ENCODE measurements at places on chromosomes 2 and 18.

- DNase-seq = no peak
These were observed 68.5 kb downstream of the TMEM237 start for GRCh38 chr2:201574766-201575165.

GRCh38 chr2:9294764-9295163 is 88.2 kb downstream of the ASAP2 start:
- no peak for DNase-seq

- DNase-seq = no peak
These were observed 233.2 kb upstream of the SMAD7 start for GRCh38 chr18:49183921-49184320.

DNA sequence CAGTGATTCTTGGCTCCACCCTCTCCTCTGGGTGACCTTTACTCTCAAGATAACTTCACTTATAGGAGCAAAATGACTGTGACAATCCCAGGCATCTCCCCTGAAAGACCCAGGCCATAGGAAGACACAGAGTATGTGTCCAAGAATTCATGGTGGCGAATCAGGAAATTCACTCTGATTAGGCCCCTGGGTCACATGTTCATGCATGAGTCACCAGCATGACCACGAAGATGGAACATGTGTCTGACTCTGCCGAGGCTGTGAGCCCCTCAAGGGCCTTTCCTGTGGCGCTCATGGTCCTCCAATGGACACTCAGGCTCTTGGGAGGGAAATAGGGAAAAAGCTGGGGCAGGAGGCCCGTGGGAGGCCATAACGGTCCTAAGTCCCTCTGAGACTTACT is 74.0 kb upstream of the TEX51 start:
- no peak for DNase-seq

DNA sequence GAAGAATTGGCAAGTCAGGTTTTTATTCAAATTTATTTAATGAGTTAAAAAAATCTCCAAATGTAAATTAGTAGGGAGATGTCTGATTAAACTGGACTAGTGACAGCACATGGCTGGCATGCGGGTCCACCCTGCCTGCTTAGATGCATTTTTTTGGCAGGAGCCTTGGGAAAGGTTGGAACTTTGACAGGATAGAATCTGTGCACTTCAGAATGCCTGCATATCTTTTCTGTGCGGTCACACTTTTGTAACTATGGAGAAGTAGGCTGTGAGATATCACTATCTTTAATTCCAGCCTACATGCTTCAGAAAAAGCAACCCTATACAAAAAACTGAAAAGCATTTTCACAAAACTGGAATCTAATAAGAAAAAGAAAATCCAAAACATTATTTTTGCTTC is 317.8 kb downstream of the MBD2 start:
- no peak for DNase-seq

DNA sequence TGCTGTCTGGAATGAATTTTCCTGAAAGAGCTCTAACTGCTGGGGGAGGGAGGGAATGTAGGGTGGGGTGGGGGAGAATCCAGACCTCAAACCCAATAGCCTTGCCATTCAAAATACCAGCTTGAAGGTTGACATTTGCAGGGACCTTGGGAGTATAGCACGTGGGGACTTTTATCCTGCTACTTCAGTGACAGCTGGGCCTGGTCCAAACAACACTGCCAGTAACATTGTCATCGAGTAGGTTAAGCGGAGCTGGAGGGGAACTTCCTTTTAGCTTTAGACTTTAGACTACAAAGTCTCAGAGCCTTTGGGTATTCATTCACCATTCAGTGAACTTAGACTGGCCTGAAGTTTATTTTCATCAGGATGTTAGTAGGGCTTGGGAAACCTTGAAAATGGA is 248.7 kb downstream of the MEIS1 start:
- no peak for DNase-seq

DNA sequence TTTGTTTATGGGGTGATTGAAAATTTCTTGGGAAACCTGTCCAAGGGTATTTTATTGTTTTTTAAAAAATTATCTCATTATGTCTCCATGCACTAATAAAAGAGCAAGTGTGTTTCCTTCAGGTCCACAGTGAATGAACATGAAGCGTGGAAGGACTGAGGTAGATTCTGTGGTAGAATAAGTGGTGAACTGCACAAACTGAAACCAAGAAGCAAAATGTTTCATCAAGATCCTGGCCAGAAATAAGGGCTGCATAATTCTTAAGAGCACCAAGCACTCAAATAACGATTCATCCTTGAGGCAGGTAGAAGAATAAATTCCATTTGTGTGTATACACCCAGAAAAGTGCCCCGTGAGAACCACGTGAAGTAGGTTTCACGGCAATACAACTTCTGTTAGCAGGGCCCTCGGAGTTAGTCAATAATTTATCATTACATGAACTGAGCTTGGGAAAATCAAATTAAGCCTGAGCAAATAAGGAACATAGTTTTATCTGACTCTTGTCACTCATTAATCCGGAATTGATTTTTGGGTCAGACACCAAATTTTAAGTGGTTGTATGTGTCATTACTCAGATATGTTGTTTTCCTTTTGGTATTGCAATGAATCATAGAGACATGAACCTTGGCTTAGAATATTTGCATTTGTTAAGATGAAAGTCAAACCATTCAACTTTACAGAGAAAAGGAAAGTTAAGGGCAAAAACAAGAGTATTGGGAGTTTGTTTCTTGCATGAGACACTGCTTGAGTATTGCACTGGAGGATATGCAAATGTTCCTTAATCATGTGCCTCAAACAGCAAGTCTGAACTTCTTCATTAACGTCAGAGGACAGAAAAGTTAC is 472.6 kb upstream of the NETO1 start:
- no peak for DNase-seq

DNA sequence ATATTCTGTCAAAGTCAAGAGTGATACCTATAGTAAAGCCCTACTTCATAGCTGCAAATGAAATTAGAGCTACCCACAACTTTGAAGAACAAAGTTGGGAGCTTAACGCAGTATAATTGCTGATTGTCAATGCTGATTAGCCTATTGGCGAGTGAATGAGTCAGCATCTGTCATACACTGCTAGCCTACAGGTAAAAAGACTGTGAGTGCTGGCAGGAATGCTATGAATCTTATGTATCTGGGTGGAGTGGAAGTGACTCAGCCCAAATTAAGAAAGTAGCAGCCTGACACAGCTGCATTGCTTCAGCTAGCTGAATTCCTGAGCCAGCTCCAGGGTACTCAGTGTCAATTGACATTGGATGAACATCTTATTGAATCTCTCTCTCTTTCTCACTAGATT is 179.4 kb upstream of the DCC start:
- DNase-seq = peak; percentile 88

GRCh38 chr18:23998018-23998417 is 16.5 kb upstream of the TTC39C start:
- DNase-seq = no peak

GRCh38 chr2:110772383-110772755 is 40.0 kb downstream of the ACOXL start:
- DNase-seq = no peak

- no peak for DNase-seq
These were observed 675.5 kb downstream of the LRP1B start for GRCh38 chr2:141455211-141455826.

All from keratinocyte (primary cell).